NCI-H748 treated with DMSO at 0.1 percent for 48 hours (cell line): ENCODE measurements at places on chromosomes 7 and 10.

DNA sequence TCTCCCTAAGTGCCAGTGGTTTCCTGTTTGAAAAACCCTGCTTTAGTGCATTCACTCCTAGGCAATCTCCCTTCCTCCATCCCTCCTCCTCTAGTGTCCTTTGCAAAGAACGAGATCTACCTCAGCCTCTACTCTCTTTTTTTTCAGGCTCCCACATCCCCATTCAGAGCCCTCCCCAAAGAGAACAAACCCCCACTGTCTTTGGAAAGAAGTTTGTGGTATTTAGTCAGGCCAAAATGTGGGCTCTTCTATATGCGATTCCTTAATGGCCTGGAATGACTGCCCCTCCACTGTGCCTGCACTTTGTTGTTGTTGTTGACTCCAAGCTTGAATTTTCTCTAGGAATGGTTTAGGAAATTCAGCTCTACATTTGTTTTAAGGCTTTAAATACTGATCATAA is 36.3 kb downstream of the PALS2 start:
- no peak for DNase-seq

- DNase-seq: no peak
These were observed 37.5 kb downstream of the NT5C2 start for GRCh38 chr10:103155471-103156085.

- peak; percentile 29 for DNase-seq
These were observed 60.7 kb downstream of the VCL start for GRCh38 chr10:74058658-74059057.

GRCh38 chr10:3805201-3805790 is 20.3 kb upstream of the KLF6 start:
- DNase-seq: peak; percentile 10

GRCh38 chr10:24331457-24331856 is 122.5 kb downstream of the KIAA1217 start:
- DNase-seq: no peak

DNA sequence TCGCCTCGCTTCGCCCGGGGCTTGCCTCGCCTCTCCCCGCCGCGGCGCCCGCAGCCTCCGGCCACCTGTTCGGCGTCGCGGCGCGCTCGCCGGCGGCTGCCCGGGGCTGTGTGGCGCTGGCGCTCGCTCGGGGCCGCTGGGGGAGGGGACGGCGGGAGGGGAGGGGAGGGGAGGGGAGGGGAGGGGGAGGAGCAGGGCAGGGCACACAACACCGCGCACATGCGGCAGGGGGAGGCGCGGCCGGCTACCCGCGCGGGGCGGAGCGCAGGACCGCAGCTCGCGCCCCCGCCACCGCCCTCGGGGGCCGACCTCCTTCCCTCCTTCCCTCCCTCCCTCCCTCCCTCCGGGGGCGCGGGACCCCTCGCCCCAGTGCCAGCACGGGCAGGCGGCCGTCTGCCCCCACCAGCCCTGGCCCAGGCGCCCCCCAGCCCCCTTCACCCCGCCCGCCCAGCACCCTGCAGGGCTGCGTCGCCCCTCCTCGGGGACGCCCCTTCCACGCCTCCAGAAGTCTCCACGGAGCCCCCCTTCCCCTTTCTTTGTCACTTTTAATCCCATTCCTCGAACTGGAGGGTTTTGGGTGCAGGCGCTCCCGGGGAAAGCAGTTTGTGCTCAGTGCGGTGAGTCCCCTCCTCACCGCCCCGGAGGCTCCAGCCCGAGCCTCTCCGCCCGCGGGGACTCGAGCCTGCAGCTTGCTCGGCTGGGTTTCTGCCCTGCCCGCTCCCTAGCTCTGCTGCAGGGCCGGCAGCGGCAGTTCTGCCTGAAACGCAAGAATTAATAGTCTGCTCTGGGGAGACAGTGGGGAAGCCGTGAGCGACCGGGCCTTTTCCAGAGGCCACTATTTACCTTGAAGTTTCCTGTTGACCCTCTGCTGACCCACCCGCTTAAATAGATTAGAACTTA is at the start of gene PARD3:
Gene PARD3 (minus strand): TSS at position 112 of the 900 bp plus-strand sequence. CDS start 301 bp downstream, outside the sequence.
- peak; percentile 20 for DNase-seq

DNA sequence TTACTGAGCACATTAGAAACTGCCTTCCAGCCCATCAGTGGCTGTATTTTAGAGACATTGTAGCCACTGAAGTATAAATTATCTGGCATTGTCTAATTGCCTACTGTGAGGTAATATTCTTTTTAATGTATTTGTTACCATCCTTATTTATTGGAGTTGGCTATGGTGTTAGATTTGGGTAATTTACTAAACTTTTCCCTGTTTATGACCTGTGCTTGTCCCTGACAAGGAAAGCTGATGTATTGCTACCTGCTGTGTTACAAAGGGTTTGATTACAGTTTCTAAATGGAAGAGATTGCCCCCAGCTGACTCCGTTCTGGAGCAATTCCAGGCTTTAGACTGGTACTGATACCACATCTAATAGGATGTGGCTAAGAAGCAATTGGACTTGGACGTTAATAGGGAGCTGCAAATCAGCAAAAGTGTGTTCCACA is 12.3 kb upstream of the ASCC1 start:
- DNase-seq: peak; percentile 64

- DNase-seq: no peak
These were observed 258.1 kb upstream of the GRB10 start for GRCh38 chr7:51040787-51041186.

DNA sequence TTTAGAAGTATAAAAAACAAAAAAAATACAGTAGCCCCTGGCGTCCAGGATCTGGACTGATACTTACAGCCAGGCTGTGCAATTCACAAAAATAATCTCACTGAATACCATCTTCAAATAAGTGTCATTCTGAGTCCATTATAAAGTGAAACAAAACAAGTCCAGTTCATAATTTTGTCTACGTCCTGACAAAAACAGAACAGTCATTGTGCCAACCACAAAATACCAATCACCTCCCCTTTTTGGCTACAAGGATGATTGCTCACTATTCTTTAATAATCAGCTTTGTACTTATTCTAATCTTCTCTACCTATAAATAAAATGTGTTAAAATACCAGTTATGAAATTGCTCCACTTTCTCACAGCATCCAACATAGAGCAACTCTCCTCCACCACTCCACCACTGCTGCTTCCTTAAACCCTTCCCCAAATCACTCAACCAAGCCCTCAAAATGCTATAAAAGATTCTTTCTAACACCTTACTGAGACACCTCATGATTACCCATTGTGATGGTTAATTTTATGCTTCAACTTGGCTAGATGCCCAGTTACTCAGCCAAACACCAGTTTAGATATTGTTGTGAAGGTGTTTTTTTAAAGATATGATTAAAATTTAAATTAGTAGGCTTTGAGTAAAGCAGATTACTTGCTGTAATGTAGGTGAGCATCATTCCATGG is 479.8 kb upstream of the SEMA3A start:
- DNase-seq: peak; percentile 26

GRCh38 chr7:79968894-79969293 is 165.7 kb upstream of the GNAI1 start:
- no peak for DNase-seq

GRCh38 chr7:155992974-155993373 is 180.7 kb upstream of the SHH start:
- DNase-seq: no peak

DNA sequence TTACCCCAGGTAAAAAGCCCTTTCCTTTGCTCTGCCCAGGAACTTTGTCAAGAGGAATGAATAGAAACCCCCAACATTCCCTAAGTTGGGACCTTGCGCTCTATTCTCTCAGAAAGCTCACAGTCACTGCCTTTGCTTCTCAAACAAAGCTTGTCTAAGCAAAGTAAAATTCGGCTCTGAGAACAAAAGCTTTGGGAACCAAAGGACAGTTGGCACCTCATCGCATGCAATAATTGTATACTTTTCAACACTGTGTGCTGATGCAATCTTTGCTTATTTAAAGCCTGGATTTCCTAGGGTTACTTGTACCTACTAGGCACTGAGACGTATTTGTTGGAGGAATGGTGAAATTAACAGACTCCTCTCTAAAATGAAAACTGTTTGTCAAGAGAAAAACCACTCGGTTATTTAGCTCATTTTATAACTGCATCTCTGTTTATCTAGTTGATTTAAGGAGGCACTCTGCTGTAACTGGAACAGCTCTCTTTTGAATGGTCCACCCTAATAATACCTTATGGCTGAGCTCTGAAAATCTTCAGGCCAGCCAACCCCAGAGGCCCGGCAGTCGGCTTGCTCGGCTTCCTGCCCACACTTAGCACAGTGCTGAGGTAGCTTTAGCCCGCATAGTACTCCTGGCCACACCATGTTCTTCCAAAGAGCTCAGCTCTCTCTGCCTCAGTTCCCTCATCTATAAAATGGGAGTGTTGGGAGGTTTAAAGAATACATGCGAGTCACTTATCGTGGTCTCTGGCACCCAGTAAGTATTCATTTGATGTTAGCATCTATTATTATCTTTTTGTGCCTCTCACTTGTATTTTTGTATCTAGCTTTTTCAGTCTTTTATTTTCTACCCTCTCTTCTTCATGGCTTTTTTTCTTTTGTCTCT is 80.2 kb upstream of the PRR15 start:
- peak; percentile 14 for DNase-seq

GRCh38 chr7:129199406-129199805 is 11.0 kb downstream of the SMO start:
- no peak for DNase-seq

DNA sequence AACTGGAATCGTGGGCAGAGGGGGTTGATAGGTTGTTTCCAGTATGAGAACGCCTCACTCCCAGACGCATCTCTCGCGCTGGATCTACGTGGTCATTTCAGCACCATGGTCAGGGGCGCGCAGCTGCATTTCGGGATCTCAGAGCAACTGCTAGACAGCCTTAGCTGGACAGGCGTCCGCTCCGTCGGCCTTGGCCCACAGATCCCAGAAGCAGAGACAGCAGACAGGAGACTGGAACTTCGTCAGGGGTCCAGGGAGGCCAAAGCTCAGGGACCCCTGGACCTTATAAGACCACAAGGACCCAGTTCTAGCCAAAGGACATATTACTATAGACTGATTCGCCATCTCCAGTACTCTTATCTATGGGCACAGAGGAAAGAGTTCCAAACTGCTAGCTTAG is 5.3 kb downstream of the NEUROG3 start:
- no peak for DNase-seq

GRCh38 chr10:73205081-73205480 is 37.2 kb downstream of the FAM149B1 start:
- no peak for DNase-seq
